ENCODE measurements at places on chromosomes 2 and 18.

DNA sequence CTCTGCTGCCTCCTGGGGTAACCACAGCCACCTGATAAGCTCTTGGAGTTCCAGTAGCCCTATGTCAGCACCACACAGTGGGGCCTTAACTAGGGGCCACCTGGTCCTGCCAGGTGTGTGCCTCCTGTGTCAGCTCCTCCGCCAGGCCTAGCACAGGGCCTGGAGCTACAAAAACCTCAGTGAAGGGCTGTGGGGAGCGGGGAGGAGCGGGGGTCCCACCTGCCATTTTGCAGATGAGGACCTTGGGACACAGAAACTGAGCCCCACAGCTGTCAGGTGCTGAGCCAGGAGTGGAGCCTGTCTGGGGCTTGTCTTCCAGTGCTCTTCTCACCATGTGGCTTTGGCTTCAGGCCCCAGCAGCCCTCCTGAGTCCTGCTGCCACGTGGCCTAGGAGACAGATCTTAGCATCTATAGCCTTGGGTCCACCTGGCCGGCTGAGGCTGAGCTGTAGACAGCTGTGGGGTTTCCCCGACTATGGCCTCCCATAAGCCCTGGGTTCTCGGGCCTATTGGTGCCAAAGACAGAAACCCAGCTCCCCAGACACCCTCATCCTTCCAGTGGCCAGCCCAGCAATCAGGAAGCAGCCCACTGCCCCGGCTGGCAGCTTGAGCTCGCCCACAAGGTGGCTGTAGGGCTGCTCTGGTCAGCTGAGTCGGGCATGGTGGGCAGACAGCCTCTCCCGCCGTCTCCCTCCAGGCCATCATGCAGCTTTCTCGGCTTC is 104.5 kb upstream of the MCFD2 start:
- no peak for DNase-seq

DNA sequence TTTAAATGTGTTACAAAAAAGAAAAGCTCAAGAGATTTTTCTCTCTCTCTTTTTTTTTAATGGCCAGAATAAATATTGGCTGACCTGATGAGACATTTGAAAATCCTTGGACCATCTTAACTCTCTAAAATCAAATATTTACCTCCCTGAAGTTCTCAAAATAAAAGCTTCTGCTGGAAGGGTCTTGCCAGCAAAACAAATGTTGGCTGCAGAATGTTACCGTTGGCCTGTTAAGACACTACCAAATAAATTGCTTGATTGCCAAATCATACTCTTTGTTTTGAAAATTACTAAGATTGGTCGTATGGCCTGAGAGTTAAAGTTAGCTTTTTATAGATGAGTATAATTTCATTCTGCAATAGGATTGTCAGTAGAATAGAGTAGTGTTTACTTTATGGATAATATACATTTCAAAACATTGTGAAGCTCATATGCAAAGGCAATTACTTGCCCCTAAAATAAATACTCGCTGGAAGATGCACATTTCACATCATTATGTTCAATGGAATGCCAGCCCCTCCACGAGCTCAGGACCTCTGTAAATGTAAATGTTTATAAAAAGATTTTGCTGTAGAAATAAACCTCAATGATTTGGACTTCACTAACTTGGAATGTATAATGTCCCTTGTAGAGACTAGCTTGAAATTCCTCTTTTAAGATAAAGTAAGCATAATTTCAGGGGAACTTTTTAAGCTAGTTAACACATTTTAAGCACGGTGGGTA is 193.4 kb downstream of the SOX11 start:
- DNase-seq, result no peak

DNA sequence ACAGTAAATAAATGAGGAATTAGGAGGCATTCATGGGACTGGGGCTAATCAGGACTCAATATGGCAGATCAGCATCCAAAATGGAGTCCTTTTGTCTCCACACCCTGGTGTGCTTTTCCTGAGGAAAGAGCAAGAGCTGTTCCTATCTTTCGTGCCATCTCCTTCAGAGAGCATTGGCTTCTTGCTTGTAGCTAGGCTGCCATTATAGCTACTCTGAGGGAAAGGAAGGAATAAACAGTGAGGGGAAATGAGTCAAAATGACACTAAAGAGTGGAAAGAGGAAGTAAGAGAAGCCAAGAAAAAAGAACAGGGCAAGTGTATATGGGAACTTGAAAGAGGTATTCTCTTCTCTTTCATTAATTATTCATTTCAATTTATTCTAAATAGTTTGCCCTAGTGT is 8.4 kb upstream of the NMI start:
- DNase-seq, result no peak

DNA sequence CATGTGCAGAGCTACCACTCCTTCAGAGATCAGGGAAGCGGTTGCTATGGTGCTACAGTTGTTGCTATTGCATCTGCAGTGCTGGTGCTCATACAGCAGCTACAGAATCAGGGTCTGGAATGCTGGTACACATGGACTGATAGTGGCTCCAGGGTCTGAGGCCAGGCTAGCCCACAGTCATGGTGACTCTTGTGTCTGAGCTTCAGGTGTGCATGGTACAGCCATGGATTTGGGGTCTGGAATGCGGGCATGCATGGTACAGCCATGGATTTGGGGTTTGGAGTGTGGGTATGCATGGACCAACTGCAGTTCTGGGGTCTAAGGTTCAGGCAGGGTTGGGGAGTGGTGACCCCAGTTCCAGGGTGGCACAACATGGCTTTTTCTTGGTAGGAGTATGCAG is 185.2 kb downstream of the SLC4A3 start:
- no peak for DNase-seq

GRCh38 chr2:196143730-196144131 is 27.6 kb downstream of the STK17B start:
- no peak for DNase-seq
